Fibroblast of lung (primary cell): ENCODE measurements at places on chromosomes 12 and 14.

- DNase-seq = peak; percentile 69
These were observed 930 bp upstream of the MIA2 start for GRCh38 chr14:39232554-39233415.

- DNase-seq = no peak
These were observed 25.0 kb downstream of the NTF3 start for GRCh38 chr12:5456906-5457305.

GRCh38 chr14:96053248-96053599, 14.1 kb downstream of the C14orf132 start:
- DNase-seq = no peak

DNA sequence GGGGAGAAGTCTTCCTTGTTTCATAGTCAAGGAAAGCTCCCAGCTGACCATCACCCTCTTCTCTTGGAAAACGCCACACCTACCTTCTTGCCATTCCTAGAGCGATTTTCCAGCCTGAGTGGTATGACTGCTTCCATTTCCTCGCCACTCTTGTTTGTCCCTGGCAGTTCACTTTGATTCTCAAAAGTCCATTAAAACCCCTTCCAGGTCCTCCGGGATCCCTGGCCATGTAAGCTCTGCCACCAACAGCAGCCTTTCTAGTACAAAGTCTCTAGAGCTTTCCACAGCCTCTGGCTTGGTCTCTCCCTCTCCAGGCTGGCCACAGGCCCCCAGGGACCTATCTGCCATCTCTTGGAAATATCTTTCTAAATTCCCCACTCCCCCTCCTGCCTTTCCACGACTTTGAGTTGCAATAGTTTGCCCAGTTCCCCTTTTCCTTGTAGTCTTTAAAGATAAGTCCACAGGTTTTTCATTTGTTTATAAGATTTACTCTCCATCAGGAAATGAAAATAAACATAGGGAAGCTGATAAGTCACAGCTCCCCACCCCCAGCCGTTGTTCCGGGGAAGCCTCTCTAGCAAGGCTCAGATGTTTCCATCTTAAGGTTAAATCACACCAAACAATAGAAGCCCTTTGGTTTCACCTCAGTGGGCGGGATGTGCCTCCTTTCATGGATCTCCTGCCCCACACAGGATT, 42.9 kb upstream of the SINHCAF start:
- DNase-seq = no peak

- DNase-seq = no peak
These were observed 59.5 kb downstream of the SEL1L start for GRCh38 chr14:81474148-81474492.

DNA sequence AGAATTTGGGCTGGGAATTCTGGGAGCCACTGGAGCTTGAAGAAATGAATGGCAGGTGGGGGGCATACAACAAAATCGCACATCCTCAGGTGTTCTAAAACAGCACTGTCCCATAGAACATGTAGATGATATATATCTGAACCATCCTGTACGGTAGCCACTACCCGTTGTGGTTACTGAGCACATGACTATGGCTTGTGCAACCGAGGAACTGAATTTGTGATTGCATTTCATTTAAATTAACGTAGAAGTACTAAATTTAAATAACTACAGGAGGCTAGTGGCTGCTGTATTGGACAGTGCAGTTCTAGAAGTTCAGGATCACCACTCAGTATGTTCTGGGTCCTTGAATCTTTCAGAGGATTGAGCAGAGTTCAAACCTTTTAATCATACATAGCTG, 172.4 kb downstream of the PHETA1 start:
- no peak for DNase-seq

DNA sequence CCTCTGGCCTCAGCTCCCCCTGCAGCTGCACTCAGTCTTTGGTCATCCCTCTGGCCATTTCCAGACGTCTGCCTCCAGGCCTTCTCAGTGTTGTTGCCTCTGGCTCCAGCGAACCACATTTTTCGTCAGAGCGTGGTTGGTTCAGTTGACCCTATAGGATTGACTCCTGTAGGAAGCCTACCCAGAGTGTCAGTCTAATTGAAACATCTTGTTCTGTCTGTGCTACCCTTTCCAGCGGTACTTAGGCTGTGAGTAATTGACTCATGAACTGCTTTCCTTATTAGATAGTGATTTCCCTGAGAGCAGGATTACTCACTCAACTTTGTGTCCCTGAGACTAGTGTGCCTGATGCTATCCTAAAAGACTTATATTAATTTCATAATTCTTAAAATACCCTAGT, 373.2 kb downstream of the ATP23 start:
- DNase-seq = peak; percentile 63

DNA sequence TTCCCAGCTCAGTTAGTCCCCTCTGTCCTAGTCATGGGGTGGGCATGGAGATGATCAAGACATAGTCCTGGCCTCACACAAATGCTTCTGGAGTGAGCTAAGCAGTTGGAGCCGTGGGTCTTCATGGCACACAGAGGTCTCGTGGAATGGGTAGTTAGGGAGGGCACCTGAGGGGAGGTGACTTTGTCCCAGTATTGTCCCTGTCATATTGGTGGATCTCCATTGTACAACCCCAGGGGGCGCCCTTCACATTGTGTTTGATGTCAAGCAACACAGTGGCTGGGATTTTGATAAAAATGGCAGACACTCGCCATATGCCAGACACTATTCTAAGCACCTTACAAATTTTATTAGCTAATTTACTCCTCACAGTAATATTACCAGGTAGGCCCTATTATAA, 175.4 kb upstream of the LHX5 start:
- DNase-seq = no peak

GRCh38 chr12:88982694-88983093, 369.6 kb downstream of the DUSP6 start:
- DNase-seq = no peak

DNA sequence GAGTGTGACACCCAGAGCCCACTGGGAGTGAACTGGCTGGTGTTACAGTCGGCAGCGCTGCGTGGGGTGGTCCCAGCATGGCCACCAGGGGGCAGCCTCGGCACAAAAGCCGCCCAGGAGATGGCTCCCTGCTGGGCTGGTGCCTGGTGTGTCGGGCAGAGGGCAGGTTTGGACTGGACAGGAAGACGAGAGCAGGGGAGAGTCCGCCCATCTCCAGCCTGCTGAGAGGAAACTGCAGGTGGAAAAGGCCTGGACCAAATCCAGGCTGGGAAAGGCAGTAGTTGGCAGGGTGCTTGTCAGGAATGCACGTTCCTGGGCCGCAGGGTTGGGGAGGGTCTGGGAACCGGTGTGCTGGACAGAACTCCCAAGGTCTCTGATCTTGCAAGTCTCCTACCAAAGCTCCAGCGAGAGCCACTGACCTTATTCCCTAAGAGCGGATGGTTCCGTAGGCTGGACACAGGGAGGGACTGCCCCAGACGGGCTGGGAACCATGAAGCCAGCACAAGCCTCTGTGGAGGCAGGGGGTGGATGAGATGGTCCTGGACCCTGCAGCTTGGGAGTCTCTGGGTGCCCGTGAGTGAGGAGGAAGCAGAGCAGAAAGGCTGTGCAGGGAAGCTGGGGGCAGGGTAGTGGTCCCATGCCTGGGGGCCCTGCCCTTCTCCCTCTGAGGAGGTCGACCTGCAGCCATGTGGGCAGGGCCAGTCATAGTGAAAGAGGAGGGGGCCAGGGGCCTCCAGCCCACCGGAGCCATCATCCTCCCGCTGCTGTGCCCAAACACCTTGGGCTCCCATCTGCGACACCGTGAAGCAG, 1.8 kb downstream of the AHNAK2 start:
- DNase-seq = peak; percentile 56

DNA sequence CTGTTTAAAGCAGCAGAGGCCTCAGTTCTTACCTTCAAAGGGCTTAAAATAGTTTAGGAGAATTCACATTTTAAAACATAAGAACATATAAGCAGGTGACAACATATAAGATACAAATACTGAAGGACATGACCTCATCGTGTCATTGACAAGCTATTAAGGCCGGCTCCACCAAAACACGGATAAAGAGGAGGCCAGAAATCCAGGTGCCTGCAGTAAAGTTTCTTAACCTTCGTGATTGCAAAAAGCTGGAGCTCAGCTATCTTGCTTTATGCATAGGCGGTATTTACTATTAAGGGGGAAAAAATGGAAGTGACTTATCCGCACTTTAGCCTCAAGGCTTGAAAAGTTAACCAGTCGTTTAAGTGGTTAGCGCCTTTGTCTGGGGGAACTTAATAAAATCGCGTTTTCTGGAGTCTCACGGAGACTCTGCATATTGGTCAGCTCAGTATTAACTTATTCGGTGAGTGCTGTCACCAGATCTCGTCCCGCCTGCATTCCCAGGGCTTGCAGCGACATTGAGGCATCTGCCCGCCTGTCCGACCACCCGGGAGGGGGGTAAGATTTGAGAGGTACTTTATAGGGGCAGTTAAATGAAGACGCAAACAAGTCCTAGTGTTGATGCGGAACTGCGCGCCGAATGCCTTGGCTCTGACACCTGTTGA, 1.1 kb upstream of the SP1 start:
- DNase-seq = no peak

GRCh38 chr12:11641522-11641921, 8.0 kb upstream of the ETV6 start:
- DNase-seq = no peak

DNA sequence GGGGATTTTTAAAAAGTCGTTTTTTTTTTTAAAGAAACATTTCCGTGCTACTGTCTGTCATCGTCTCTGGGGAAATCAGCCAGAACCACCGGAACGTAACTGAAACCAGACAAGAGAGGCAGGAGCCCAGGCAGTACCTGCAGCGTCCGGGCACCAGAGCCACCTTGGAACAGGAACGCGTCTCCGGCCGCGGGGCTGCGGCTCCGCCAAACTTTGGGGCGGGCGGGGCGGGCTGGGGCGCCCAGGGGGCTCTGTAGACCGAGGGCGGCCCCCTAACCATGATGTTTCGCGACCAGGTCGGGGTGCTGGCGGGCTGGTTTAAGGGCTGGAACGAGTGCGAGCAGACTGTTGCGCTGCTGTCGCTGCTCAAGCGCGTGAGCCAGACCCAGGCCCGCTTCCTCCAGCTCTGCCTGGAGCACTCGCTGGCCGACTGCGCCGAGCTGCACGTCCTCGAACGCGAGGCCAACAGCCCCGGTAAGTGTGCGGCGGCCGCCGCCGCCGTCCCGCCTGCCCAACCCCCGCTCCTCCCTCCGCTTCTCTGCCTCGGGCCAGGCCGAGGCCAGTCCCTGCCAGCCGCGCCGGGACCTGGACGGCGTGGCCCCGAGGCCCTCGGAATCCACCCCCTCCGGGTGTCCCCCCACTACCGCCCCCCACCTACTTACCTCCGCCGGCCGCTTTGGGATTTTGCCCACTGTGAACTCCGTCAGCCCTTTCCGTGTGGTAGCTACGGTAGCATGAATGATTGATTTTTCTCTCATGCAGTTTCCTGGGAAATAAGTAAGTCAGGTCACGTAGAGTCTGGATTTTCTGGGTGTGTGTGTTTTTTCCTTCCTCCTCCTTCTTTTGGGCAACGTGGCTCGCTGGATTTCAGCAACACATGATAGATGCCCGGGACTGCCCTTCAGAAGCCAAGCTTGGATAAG, 972 bp downstream of the SAMD4A start:
- DNase-seq = peak; percentile 54

- DNase-seq = no peak
These were observed 157.6 kb upstream of the TMCC3 start for GRCh38 chr12:94807951-94808350.

DNA sequence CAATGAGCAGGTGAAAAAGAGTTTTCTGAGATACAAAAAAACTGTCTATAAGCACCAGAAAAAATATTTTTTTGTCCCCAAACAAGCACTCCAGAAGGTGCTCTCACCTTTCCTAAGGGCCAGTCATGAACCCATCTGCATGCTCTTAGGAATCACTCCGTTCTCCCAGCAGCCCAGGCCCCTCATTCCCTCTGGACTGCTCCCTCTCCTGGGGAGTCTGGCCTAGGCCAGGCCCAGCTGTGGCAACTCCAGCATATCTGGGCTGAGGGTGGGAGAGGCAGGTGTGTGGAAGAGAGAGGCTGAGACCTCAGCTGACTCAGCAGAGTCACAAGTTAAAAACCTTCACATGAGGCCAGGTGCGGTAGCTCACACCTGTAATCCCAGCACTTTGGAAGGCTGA, 54.6 kb downstream of the TRAFD1 start:
- DNase-seq = no peak

- DNase-seq = no peak
These were observed 327.5 kb upstream of the PDE3A start for GRCh38 chr12:20040831-20041230.

DNA sequence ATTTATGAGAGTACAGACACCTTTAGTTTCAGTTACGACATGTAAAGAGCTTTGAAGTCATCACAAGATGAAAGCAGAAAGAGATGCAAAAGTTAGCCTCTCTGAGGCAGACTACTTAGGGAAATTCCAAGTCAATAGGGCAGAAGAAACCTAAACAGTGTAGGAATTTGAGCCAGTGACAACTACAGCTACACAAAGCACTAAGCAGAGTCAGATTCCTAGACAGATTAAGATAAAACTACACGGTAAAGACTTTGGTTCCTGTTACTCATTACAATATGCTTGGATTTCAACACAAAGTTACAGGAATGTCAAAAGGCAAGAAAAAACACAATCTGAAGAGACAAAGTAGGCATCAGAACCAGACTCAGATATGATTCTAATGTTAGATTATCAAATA, 1302.3 kb downstream of the FSCB start:
- no peak for DNase-seq

GRCh38 chr14:79836577-79836976, 374.7 kb downstream of the DIO2 start:
- DNase-seq = peak; percentile 64

- peak; percentile 26 for DNase-seq
These were observed 30.9 kb downstream of the NIN start for GRCh38 chr14:50800032-50800431.

DNA sequence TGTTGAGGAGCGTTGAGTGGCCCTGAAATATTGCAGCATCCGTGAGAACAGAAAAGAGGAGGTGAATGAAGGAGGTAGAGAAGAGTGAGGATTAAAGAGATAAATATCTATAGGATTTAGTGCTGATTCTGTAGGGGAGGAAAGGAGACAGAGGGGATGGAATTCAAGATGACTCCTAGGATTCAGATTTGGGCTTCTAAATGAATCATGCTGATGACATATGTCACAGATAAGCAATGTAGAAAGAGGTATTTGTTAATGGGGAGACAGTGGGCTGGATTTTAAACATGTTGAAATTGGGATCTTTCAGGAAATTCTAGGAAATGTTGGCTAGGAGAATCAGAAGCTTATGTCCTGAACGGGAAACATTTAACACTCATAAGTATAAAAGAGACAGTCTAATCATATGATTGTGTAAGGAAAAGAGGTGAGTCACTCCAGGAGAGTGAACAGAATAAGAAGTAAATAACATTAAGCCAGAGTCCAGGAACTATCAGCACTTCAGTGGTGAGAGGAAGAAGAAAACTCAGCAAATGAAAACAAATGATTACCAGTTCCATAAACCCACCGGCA, 58.1 kb upstream of the DIO2 start:
- peak; percentile 66 for DNase-seq

DNA sequence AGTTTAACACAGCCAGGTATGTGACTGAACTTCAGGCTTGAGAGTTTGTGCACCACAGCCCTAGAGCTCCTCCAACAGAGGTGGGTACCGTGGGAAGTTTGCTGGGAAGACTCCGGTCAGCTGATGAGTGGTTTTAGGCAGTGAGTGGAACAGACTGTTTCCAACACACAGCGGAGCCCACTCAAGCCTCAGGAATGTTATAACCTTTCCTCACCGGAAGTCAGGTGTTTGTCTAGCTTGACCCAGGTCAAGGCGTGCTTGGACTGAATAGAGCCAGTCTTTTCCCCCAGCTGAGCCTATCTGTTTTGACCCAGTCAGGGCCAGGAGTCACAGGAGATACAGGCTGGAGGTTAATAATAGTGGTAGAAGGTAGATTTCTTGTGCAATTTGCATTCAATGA, 138.4 kb upstream of the PARP11 start:
- DNase-seq = peak; percentile 33
